ENCODE measurements at places on chromosomes 12 and 14.

DNA sequence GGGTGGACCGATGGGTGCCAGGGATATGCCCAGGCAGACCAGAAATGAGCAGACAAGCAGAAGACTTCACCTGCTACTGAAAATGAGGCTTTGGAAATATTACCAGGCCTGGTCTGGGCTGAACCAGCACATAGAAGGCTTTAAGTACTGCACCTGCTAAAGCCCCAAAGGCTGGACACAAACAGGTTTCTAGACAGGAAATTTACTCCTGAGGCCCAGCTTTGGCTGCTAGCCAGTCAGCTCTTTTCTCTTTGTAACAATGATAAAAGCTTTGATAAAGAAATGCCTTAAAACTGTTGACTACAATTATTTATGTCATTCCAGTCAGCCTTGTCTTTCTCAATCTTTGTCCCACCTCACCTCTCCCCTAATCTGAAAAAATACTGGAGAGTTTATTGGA is 228.9 kb upstream of the EGLN3 start:
- DNase-seq, result no peak

DNA sequence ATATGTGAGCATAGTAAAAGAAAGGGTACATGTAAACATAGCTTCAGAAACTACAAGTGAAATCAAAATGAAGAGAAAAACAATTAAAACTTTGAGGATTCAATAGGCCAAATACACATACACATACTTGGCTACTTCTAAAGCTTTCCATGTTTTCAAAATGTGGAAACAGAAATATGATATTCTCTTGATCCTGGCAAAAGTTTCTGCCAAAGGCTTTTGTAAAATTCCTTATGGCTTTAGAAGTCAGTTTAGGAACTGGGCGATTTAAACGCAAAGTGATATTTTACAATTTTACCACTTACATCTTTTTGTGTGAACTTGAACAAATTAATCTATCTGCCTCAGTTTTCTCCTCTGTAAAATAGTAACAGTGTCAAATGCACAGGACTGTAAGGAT is 756.4 kb downstream of the C12orf50 start:
- DNase-seq, result no peak

DNA sequence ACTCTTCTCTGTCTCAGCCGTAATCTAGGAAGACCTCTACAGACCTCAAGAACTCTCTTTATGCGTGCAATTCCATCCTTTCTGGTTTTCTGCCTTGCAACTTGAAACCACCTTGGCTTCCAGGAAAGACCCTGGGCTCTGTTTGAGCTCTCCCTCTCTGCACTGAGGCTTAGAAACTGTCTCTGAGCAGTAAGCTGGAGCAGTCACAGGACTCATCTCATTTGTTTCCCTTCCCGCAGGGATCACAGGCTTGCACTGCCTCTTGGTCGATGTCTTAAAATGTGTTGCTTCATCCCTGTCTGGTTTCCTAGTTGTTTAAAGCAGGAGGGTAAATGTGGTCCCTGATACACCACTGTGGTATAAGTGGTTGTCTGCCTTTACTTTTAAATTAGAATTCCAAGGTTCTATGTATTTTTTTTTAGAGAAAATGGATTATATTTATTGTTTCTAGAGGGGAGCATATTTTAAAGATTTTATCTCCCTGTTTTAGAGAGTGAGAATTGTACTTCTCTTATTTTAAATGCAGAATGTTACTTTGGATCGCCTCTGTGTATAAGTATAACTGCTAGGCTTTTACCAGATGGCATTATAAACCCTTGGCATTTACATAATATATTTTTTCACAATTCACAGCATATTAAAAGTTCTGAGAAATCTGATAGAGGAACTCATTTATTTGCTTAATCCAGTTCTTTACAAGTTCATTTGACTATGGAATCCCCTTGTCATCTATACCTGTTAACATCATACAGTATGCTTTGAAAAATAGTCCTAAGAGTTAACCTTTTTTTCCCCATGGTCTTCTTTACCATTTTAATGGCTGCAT is 26.4 kb downstream of the EID3 start:
- DNase-seq, result no peak

- no peak for DNase-seq
Measured at GRCh38 chr14:48936362-48936761, 649.8 kb downstream of the RPS29 start.

DNA sequence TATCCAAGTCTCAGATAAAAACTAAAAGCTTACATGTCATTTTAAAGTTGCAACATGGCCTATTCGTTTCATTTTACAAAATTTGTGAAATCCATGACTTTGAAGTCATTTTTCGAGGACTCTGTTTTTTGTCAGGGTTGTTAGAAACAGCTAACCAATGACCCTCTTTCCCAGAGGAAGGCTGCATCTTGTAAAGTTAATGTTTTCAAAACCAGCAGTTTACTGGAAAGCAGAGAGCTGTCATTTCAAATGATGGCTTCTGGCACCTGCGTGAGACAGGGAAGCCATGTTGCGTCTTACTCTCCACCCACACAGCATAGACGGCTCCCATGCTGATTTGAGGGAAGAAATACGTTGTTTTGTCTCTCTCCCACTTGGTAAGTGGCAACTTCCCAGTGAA is 50.1 kb upstream of the RTRAF start:
- DNase-seq, result no peak

GRCh38 chr12:43292699-43293098 is 259.3 kb downstream of the ADAMTS20 start:
- no peak for DNase-seq

- no peak for DNase-seq
Measured at GRCh38 chr12:121800694-121801594, 2.9 kb upstream of the SETD1B start.

GRCh38 chr12:53924521-53925405 is 13.9 kb upstream of the HOXC13 start:
- DNase-seq, result no peak

DNA sequence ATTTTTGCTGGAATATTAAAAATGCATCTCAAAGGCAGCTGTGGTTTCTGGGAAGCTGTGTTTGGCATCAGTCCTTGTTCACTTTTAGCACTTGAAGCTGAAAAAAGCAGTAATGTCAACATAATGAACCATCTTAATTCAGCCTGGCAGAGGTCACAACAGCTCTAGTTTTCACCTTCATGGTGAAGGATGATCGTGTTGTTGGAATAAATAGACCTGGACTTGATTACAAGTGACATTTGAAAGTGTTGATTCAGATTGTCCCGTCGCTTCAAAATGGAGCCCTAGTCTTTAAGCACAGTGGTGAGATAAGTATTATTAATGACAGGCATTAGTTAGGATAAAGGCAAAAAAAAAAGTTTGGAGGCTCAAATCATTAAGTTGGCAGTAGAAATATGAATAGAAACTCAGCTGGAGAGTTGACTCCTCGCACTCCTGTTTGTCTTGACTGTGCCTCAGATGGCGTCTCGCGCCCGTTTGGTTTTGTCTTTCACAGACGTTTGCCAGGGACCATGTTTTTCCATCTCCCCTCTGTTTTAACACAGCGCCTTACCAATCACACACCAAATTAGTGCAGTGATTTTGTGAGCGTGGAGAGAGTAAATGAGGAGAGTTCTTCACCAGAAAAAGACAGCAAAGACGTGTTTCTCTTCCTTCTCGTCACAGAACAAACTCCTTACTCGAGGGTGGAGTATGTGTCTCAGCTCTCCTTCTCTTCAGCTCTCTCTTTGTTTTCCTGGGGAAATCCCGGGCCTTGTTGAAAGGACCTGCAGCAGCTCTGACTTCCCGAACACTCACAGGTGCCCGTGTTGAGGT is 53.4 kb upstream of the MMP17 start:
- no peak for DNase-seq

- DNase-seq, result no peak
Measured at GRCh38 chr12:75487308-75487707, 6.8 kb downstream of the GLIPR1 start.

GRCh38 chr12:52029685-52030084 is 21.6 kb upstream of the NR4A1 start:
- no peak for DNase-seq

- no peak for DNase-seq
Measured at GRCh38 chr14:92632546-92633273, 115.7 kb downstream of the LGMN start.

- DNase-seq, result no peak
Measured at GRCh38 chr12:19032826-19033225, 96.7 kb upstream of the PLEKHA5 start.

DNA sequence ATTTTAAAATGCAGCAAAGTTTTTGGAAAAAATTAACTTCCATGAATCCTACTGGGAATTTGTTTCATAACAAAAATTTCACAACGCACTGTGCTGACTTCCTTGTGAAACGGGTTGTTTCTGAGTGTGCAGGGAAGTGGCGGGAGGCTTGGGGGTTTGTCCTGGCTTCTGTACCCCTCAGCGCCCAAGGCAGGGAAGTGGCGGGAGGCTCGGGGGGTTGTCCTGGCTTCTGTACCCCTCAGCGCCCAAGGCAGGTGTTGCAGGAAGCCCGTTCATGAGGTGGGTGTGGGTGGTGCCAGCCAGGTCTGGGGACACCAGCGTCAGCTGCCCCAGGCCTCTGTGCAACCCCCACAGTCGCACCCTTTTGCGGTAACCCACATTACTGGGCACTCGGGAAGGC is 25.1 kb downstream of the ADGRD1 start:
- no peak for DNase-seq

- no peak for DNase-seq
Measured at GRCh38 chr14:35306114-35306513, 13.9 kb downstream of the PSMA6 start.

GRCh38 chr12:85405781-85406522 is 125.9 kb downstream of the ALX1 start:
- DNase-seq, result no peak

DNA sequence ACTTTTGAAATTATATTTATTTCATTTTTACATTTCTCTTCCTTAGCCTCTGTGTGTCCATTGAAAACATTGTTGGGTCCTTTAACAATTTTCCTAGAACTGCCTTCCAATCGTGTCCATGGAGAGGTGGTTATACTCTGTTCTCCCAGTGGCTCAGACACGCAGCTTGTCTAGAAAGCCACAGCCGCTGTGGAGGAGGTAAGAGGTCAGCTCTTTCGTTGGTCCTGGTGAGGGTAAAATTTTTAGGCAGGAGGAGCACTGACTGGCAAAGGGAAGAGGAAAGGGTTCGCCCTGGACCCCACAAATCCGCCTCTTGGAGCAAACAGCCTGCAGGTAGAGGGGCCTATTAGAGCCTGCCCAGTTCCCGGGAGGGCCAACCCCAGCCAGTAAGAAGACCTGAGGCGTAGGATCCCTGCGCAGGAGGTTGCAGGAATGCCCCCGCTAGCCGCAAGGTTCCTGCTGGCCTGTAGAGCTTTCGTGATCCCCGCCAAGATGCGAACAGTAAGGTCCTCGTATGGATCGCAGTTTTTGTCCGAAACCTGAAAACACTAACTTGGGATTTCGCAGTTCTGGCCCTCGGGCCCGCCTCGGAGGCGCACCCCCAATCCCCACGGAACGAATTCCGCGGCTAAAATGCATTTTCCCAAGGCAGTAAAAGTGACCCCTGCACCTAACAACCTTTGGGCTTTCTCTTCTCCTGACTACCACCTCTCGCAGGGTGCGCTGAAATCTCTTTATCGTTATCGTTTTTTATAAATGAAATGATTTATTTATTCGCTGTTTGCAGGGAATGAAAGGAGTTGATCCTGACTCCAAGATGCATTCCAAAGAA is 7.5 kb upstream of the PAX9 start:
- no peak for DNase-seq

- no peak for DNase-seq
Measured at GRCh38 chr12:82600379-82600778, 86.3 kb upstream of the TMTC2 start.

- DNase-seq, result no peak
Measured at GRCh38 chr14:105436891-105437722, 17.5 kb downstream of the MTA1 start.

- DNase-seq, result no peak
Measured at GRCh38 chr14:31326111-31326510, 94.2 kb downstream of the HEATR5A start.

DNA sequence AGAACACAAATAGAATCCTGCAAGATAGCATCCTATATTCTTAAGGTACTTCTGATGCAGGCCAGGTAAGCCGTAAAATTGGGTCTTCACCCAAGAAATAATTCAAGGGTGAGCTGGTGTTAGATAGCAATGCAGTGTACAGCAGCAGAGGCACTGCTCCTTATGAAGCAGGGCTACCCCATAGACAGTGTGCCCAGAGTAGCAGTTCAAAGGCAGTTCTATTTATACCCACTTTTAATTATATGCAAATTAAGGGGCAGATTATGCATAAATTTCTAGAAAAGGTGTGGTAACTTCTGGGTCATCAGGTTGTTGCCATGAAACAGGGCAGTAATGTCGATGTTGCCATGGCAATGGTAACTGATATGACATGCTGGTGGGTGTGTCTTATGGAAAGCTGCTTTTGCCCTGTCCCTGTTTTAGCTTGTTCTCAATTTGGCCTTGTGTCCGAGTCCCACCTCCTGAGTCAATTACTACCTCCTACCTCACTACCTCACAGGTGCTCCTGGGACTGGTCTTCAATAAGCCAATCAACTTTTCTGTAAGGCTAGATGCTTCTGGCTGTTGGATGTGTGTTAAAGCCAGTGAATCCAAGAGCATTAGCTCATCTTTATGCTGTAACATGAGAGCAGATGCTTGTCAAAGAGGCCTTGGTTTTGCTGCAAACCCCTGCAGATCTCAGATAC is 61.0 kb downstream of the PPM1A start:
- DNase-seq, result no peak

GRCh38 chr12:111819191-111820158 is 22.6 kb upstream of the MAPKAPK5 start:
- no peak for DNase-seq

DNA sequence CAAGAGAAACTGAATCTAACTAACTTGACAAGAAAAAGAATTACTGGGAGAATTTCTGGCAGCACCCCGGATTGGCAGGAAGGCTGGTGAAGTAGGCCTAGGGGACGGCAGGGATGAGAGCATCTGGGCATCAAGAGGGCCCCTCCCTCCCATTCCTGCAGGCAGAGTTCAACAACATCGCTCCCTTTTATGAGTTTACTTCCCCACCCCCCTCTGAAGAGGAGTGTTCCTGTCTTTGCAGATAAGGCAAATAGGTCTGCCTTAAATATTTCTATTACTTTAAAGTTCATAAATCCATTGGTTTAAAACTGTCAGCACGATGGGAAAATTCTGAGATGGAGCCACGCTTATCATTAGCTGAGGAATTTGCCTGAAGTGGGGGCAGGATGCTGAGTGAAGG is 168.7 kb downstream of the TBX5 start:
- no peak for DNase-seq

Measured in HuH-7.5 (cell line).